ENCODE measurements at places on chromosomes 4 and X.

- no peak for DNase-seq
These were observed 90.0 kb downstream of the IGSF1 start for GRCh38 chrX:131199091-131199490.

DNA sequence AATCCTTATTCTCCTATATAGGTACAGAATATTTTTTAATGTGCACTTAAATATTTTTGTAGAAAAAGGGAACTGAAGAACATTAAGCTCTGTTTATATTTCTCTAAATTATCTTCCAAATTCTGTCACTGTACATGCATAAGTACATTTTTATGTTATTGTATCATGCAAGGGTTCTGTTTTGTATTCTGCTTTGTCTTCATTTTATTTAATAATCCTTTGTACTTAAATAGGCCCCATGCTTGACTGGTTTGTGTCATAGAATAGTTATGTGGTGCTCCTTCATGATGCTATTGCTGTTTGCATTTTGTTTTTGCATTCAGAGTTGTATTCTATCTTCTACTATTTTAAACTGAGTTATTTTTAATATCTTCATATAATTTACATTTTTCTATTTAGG lies 111.9 kb upstream of the EDNRA start:
- DNase-seq = no peak

GRCh38 chr4:186621959-186622553 lies 66.7 kb upstream of the MTNR1A start:
- DNase-seq = no peak

- no peak for DNase-seq
These were observed 162.5 kb downstream of the AFAP1 start for GRCh38 chr4:7777017-7777710.

DNA sequence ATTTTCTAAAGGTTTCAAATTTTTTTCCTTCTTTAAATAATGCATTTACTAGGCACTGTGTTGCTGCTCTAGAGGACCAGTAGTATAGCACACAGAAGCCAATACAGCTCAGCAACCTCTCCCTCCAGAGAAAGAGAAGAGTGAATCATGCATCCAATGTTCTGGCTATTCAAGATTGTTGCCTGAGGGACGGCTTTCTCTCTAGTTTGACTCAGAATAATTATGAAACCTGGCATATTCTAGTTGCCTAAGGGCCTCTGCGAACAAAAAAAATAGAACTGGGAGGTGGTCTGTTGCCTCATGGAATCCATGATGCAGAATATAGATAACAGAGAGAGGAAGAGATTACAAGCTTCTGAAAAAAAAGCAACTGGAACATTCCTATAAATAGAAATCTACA lies 1233.3 kb upstream of the PABPC4L start:
- DNase-seq = no peak

- no peak for DNase-seq
These were observed at the start of gene MXD4 for GRCh38 chr4:2261853-2262144. Gene MXD4, minus strand, starts transcription at chr4:2262109. Its CDS starts 129 bp downstream, at chr4:2261980.

DNA sequence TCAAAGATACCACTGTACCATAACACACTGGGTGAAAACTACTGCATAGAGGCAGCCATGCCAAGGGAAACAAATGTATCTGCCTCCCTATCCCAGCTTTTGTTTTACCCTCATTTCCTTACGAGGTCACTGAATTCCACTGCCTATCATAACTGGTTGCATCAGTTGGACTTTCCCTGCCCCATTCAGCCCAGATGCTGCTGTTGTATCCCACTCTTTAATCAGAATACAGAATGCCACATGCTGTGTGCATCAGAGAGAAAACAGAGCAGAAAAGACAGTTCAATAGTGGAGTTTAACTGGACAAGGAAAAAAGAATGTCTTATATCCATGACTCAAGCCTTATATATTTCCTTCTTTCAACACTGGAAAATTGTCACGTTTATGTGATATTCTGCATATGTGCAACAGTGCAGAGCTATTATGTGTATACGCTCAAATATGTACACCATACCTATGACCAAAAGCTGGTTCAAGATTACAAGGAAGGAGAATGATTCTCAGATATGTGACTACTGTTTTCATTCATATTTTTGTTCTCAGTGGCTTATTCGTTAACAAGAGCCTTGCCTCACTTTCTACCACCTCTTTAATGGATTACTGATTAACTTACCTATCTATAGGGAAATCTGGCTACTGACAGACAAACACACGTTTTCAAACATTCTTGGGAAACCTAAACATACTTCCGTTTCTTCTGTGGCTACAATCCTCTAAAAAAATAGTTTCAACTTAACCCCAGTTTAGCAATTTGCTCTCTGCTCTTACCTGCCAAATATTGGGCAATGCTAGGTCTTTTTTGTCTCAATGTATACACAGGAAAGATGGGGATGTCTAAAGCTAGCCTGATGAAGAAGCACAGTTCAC lies 378.9 kb downstream of the SMARCA1 start:
- DNase-seq = no peak

Measured in stimulated activated CD8-positive, alpha-beta memory T cell treated with anti-CD3 and anti-CD28 coated beads, Interleukin-7, amount 100 ng/mL, for 48 hours (primary cell).